ENCODE measurements at places on chromosomes 16 and 17.

DNA sequence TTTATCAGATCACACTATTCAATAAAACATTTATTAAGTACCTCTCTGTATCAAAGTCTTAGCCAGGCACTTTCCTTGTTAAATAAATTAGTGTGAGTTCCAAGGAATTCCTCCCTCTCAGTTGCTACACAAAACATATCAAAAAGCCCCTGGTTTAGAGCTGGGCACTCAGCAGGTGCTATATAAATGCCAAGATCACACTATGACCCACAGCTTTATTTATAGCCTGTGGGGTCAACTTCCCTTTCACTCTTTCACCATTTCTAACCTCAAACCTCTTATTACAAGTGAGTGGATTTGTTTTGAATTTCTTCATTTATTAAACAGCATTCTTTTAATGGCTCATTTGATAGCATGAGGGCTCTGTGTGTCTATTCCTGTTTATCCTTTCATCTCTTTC is 112.6 kb upstream of the MPHOSPH6 start:
- no peak for DNase-seq

GRCh38 chr17:45197108-45197507 is 24.6 kb upstream of the FMNL1 start:
- no peak for DNase-seq

GRCh38 chr16:27819356-27819755 is 244.2 kb downstream of the GSG1L start:
- DNase-seq: no peak

GRCh38 chr17:9240659-9241370 is 219.5 kb downstream of the NTN1 start:
- DNase-seq: no peak

Data from AG09309 (cell line).